ENCODE measurements at places on chromosomes 1 and 21. TPM values are rescaled to one million over a fixed set of nuclear protein-coding genes. Genes with fewer than 3 reads are reported as not detected.

Gene RUNX3
- 5.3 TPM for total RNA-seq

GRCh38 chr1:204337036-204337429 is 22.7 kb downstream of the PLEKHA6 start:
- peaks cover 60% of the 10 kb centered on the region for H3K4me1 ChIP-seq
- DNase-seq, result no peak
- no peak overlapping the region for H3K4me3 ChIP-seq
- H3K27ac ChIP-seq, result no peak overlapping the region
- no peaks in the 10 kb centered on the region for H3K36me3 ChIP-seq

GRCh38 chr1:78145105-78145580 is 99.4 kb downstream of the GIPC2 start:
- no peak overlapping the region for H3K4me3 ChIP-seq
- no peaks in the 10 kb centered on the region for H3K27me3 ChIP-seq
- no peaks in the 10 kb centered on the region for H3K36me3 ChIP-seq
- no peaks in the 10 kb centered on the region for H3K4me1 ChIP-seq

- H3K36me3 ChIP-seq, result no peaks in the 10 kb centered on the region
- no peak for DNase-seq
- no peak overlapping the region for H3K27ac ChIP-seq
- H3K4me3 ChIP-seq, result no peak overlapping the region
- peaks cover 4% of the 10 kb centered on the region for H3K27me3 ChIP-seq
Measured at GRCh38 chr1:228472655-228473054, 14.5 kb upstream of the RNF187 start.
